ENCODE measurements at places on chromosomes 11 and 22.

- DNase-seq: no peak
Observed at GRCh38 chr11:65208785-65209710, 27.3 kb downstream of the CAPN1 start.

DNA sequence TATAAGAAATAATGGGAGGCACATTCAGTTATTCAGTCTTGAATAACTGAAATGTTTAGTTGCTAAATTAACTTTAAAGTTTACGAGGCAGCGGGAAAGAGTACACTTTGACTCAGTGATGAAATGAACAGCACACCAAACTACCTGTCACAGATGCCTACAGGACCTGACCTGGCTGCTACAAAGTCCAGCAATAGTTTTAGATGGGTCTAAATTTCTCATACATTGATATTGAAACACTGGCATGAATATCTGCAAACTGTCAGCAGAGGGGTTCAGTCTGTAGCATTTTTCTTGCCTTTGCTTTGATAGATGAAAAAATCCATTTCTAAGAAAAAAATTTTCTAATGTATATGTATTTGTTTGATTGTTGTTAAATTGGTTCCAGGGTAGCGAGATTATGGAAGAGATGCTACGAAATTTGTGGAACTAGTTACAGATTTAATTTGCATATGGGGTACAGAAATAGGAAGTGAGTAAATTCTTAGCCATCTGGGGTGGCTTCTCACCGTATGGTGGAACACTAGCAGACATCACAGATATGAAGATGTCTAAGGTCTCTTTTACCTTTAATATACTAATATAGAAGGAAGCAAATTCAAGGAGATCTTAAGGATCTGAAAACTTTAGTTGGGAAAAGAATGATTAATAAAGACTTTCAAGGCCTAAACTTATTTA is 20.8 kb upstream of the GAB2 start:
- DNase-seq: no peak

- DNase-seq: no peak
Observed at GRCh38 chr11:62593434-62594044, 2.2 kb upstream of the TUT1 start.

DNA sequence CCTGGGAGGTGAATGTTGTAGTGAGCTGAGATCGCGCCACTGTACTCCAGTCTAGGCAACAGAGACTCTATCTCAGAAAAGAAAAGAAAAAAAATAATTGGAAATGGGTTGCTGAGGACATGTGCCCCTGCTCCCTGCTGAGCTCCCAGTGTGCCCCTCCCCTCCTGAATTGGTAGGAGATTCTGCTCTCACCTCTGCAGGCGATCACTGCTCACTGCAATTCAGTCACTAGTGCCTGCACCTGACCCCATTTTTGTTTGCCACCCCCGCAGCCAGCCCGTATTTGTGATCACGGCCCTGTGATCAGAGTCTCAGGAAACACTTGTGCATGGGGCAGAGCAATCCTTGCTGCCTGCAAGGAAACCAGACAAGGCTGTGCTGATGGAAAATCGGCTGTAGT is 16.3 kb upstream of the SEC14L3 start:
- no peak for DNase-seq

- no peak for DNase-seq
Observed at GRCh38 chr11:121652971-121653370, 200.2 kb upstream of the SORL1-AS1 start.

GRCh38 chr11:100732949-100733348 is 45.9 kb downstream of the ARHGAP42 start:
- no peak for DNase-seq

GRCh38 chr22:45777852-45778375 is 106.3 kb downstream of the ATXN10 start:
- no peak for DNase-seq

DNA sequence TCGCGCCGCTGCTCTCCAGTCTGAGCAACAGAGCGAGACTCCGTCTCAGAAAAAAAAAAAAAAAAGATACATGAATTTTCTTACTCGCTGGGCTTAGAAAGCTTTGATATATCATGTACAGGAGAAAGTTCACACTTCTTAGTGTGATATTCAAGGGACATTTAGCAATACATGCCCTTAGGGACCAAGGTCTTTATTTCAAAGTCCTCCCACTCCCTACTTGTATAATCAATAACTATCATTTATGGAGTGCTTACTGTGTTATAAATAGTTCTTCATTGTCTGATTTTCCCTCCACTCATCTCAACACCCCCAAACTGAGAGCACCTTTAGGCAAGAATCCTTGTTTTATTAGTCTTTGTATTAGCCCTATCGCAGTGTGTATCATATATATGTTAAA is 103.3 kb downstream of the UVRAG start:
- no peak for DNase-seq

GRCh38 chr11:15742626-15743519 is 613.5 kb downstream of the SOX6 start:
- no peak for DNase-seq

DNA sequence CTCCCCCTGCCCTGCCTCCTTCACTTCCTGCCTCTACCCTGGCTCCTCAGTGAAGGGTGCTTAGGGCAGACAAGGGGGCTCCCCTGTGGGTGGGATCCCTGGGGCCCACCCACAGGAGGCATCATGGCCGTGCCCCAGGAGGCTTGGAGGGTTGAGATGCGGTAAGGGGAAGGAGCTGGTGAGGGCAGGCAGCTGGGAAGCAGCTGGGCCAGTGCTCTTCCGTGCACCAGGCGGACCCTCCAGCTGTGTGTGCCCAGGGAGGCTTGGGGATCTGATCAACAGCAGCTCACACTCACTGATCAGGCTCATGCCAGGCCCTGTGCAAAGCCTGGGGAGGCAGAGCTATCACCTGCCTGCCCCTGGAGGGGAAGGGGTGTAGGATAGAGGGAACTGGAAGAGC is 59.3 kb upstream of the TTLL12 start:
- no peak for DNase-seq

- DNase-seq: peak; percentile 79
Observed at GRCh38 chr22:24146791-24147353, 34.4 kb upstream of the SUSD2 start.

GRCh38 chr11:68149417-68149816 is 28.2 kb upstream of the CHKA start:
- no peak for DNase-seq

- DNase-seq: no peak
Observed at GRCh38 chr11:75145196-75145971, 5.5 kb upstream of the SLCO2B1 start.

GRCh38 chr11:113778111-113778910 is 1.3 kb upstream of the CLDN25 start:
- DNase-seq: no peak

- DNase-seq: no peak
Observed at GRCh38 chr22:27090611-27091011, 433.2 kb downstream of the MIAT start.

DNA sequence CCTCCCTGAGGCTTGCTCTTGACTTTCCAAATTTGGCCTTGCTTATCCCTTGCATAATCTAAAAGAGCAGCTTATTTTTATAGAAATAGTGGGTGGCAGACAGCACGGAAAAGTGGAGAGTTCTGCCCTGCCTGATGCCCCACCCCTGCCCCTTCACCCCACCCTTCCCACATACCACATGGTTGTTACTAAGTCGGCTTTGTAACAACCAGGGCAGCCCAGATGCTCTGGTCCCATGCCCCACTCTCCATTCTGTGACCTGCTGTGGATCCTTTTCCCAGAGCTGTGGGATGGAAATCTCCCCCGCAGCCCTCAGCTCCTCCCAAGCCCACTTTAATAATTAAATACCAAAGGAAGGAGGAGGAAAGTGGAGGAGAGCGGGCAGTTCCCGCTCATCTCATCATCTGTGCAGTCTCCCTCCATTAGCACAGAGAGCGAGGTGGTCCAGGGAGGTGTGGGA is 10.9 kb downstream of the MRGPRF start:
- DNase-seq: peak; percentile 33

GRCh38 chr11:82229341-82229740 is 504.3 kb downstream of the FAM181B start:
- DNase-seq: no peak

DNA sequence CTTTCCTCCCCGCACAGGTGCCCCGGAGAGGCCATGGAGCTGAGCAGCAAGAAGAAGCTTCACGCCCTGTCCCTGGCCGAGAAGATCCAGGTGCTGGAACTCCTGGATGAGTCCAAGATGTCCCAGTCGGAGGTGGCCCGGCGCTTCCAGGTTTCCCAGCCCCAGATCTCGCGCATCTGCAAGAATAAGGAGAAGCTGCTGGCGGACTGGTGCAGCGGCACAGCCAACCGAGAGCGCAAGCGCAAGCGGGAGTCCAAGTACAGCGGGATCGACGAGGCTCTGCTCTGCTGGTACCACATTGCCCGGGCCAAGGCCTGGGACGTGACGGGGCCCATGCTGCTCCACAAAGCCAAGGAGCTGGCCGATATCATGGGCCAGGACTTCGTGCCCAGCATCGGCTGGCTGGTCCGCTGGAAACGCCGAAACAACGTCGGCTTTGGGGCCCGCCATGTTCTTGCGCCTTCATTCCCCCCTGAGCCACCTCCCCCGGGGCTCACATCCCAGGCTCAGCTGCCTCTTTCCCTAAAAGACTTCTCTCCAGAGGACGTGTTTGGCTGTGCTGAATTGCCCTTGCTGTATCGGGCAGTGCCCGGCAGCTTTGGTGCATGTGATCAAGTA is 1.3 kb downstream of the TIGD3 start:
- no peak for DNase-seq

DNA sequence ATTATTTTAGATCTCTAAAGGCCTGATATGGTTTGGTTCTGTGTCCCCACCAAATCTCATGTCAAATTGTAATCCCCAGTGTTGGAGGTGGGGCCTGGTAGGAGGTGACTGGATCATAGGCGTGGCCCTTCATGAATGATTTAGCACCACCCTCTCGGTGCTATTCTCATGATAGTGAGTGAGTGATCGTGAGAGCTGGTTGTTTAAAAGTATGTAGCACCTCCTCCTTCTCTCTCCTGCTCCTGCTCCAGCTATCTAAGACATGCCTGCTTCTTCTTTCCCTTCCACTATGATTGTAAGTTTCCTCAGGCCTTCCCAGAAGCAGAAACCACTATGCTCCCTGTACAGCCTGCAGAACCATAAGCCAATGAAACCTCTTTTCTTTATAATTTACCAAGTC is 114.1 kb downstream of the SERGEF start:
- no peak for DNase-seq

GRCh38 chr11:44269369-44270351 is 40.3 kb downstream of the ALX4 start:
- no peak for DNase-seq

DNA sequence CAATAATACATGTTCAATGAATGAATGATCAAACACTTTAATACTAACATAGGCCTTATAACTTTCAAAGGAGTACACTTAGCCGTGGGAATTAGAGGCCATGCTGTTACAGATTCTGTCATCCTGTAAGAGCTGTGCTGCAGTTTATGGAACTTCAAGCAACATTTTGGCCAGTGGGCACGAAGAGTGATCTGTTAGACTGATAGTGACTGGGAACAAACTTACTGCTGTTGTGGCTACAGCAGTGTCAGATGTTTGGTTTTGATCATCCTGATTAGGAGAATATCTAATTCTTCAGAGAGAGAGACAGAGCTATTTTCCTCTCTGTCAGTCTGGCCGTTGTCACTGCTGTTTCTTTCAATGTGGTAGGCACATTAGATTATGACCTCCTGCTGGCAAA is 348.9 kb downstream of the NELL1 start:
- no peak for DNase-seq

DNA sequence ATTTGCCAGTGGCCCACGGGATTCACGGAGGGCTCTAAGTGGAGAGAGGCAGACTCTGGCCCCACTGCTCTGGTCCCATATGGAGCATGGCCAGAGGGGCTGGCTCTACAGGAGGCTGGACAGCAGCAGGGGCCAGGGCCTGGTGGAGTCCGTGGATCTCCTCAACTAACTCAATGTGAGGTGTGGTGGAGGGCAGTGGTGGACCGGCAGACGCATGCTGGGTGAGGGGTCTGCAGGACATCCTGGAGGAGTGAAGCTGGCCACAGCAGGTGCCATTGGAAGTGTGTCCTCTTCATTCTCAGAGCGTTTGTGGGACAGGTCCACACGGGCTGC is 15.6 kb downstream of the IGF2 start:
- no peak for DNase-seq

DNA sequence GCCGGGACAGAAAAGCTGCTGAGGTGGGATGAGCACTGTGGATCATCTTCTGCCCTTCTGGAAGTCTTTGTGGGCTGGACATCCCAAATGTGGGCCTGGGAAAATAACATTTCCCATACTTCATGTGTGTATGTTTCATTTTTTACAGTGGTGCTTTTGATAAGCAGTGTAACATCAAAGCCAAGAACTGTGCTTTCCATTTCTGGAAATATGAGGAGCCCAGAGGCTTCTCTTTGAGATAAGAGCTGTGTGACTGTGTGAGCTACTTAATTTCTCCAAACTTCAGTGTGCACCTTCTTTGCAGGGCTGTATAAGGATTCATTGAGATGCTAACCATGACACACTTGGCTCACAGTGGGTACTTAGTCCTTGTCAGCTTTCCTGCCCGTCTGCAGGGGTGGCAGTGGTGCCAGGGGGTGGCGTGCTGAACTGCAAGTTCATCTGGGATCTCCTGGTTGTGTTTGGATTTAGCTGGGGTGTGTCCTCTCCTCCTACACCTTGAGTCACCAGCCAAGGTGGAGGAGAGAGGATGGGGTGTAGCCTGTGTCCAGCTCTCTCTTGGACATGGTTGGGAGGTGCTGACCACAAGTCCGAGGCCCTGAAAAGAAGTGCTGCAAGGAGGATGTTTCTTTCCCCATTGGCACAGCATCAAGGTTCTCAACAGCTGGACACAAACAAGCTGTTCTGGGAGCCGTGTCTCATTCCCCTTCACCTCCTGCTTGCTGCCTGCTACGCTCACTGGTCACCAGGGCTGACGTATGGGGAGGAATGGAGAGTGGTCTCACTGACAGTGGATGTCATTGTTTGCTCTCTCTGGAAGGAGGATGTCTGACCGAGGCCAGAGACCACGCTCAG is 139.4 kb downstream of the TEAD1 start:
- no peak for DNase-seq

DNA sequence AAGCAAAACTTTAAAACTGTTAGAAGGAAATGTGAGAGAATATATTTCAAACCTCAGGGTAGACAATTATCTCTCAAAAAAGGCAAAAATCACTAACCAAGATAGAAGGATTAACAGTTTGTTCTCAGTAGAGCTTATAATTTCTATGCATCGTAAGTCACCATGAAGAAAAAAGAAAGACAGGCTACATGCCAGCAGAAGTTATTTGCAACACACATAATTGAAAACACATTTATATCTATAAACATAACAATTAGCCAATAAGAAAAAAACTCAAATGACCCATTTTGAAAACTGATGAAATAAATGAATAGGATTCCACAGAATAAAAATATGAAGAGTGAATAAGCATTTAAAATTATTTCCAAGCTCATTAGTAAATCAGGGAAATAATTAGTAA is 24.4 kb upstream of the SNX19 start:
- no peak for DNase-seq

- no peak for DNase-seq
Observed at GRCh38 chr11:130725421-130726233, 190.7 kb downstream of the SNX19 start.
